Calu3 (cell line): ENCODE measurements at places on chromosomes 4 and X.

- DNase-seq: no peak
- H3K36me3 ChIP-seq: no peaks in the 10 kb centered on the region
- H3K4me1 ChIP-seq: no peaks in the 10 kb centered on the region
- H3K27ac ChIP-seq: no peak overlapping the region
Measured at GRCh38 chrX:129227366-129227765, 295.9 kb downstream of the SMARCA1 start.

DNA sequence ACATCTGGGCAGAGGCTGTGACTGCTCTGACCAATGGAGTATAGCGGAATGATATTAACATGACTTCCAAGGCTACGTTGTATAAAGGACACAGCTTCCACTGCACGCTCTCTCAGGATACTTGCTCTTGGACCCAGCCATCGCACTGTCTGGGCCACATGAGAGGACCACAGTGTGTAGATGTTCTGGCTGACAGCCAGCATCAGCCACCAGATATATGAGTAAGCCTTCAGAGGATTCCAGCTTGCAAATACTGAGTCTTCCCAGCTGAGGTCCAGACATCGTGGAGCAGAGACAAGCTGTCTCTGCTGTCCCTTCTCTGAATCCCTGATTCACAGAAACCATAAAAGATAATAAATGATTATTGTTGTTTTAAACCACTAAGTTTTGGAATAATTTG lies 146.8 kb upstream of the USP9X start:
- no peak for DNase-seq
- no peaks in the 10 kb centered on the region for H3K27me3 ChIP-seq
- no peak overlapping the region for H3K27ac ChIP-seq
- H3K4me1 ChIP-seq: peaks cover 4% of the 10 kb centered on the region
- H3K36me3 ChIP-seq: no peaks in the 10 kb centered on the region

GRCh38 chr4:131613086-131613823 lies 1535.8 kb upstream of the PCDH10 start:
- no peaks in the 10 kb centered on the region for H3K36me3 ChIP-seq
- H3K4me1 ChIP-seq: peaks cover 10% of the 10 kb centered on the region
- no peak overlapping the region for H3K4me3 ChIP-seq
- H3K27me3 ChIP-seq: no peaks in the 10 kb centered on the region
- DNase-seq: no peak
- no peak overlapping the region for H3K27ac ChIP-seq

DNA sequence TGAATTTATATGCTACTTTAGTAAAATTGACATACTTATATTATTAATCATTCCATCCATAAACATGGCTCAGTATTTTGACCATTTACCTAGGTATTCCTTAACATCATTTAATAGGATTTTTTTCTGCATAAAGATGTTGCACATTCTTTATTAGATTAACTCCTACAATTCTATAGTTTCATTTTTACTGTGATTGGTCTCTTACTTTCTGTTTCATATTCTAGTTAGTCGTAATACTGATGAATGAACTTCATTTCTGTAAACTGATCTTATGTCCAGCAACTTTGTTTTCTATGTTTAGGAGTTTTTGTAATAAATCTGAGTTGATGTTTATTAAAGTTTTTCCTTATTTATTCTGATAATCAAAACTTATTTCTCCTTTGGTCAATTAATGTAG lies 278.2 kb upstream of the CXXC4 start:
- H3K4me3 ChIP-seq: no peak overlapping the region
- no peaks in the 10 kb centered on the region for H3K4me1 ChIP-seq
- H3K27me3 ChIP-seq: no peaks in the 10 kb centered on the region
- H3K36me3 ChIP-seq: no peaks in the 10 kb centered on the region

DNA sequence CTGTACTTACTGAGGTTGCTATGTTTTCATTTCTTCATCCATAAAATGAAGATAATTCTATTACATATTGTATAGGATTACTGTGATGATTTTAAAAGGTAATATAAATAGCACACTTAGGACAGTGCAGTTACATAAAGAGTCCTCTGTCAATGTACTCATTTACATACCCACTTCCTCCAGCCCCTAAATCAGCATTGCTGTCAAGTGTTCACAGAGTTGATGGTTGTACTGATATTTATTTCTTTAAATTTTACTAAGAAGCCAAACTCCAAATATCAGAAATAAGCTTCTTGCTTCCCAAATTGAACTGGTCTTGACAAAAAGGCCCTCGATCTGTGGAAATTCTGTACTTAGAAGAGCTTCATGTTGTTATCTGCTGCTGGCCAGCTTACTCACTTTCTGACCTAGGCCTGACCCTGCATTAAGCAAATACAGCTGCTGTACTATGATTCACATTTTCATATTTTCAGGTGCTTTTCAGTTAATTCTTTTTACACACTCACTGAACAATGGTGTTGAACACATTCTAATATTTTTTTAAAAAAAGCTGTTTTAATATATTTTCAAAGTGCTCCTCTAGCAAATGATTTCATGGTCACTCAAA lies 259.6 kb downstream of the UNC5C start:
- no peak overlapping the region for H3K4me3 ChIP-seq
- DNase-seq: peak; percentile 16
- H3K4me1 ChIP-seq: peaks cover 7% of the 10 kb centered on the region

GRCh38 chr4:183557611-183558010 lies 52.8 kb downstream of the ING2 start:
- H3K27ac ChIP-seq: no peak overlapping the region
- no peaks in the 10 kb centered on the region for H3K27me3 ChIP-seq
- DNase-seq: no peak
- H3K4me3 ChIP-seq: no peak overlapping the region
- H3K4me1 ChIP-seq: no peaks in the 10 kb centered on the region

DNA sequence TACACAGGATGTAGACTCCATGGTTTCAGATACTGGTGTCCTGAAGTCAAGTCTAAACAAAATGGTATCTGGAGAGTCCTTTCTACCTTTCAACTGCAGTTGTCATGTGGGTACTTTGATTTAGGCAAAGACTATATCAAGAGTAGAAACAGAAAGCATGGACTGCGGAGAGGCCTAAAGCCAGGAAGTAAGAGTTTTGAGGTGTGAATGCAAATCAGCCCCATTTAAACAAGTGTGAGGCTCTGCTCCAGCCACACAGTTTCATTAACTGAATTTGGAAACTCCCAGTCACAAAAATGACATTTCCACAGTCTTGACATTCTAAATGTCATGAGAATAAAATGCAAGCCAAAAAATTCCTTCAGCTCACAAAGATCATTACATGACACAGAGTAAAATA lies 87.2 kb upstream of the MCF2 start:
- H3K27ac ChIP-seq: no peak overlapping the region
- H3K36me3 ChIP-seq: no peaks in the 10 kb centered on the region
- no peak for DNase-seq
- H3K4me1 ChIP-seq: no peaks in the 10 kb centered on the region
- H3K27me3 ChIP-seq: no peaks in the 10 kb centered on the region

GRCh38 chr4:125693228-125693627 lies 378.5 kb downstream of the FAT4 start:
- H3K27ac ChIP-seq: no peak overlapping the region
- no peak overlapping the region for H3K4me3 ChIP-seq
- no peaks in the 10 kb centered on the region for H3K36me3 ChIP-seq
- H3K27me3 ChIP-seq: no peaks in the 10 kb centered on the region
- H3K4me1 ChIP-seq: no peaks in the 10 kb centered on the region

GRCh38 chr4:144984241-144984640 lies 113.8 kb downstream of the ANAPC10 start:
- H3K4me3 ChIP-seq: no peak overlapping the region
- no peaks in the 10 kb centered on the region for H3K27me3 ChIP-seq
- no peaks in the 10 kb centered on the region for H3K36me3 ChIP-seq

GRCh38 chr4:89213382-89213701 lies 94.3 kb downstream of the GPRIN3 start:
- H3K4me3 ChIP-seq: no peak overlapping the region
- H3K27me3 ChIP-seq: no peaks in the 10 kb centered on the region
- no peaks in the 10 kb centered on the region for H3K36me3 ChIP-seq
- no peak overlapping the region for H3K27ac ChIP-seq
- H3K4me1 ChIP-seq: no peaks in the 10 kb centered on the region

GRCh38 chrX:139211568-139212182 lies 318.9 kb upstream of the F9 start:
- no peak overlapping the region for H3K27ac ChIP-seq
- no peaks in the 10 kb centered on the region for H3K27me3 ChIP-seq
- DNase-seq: no peak
- H3K4me3 ChIP-seq: no peak overlapping the region
- H3K4me1 ChIP-seq: no peaks in the 10 kb centered on the region

DNA sequence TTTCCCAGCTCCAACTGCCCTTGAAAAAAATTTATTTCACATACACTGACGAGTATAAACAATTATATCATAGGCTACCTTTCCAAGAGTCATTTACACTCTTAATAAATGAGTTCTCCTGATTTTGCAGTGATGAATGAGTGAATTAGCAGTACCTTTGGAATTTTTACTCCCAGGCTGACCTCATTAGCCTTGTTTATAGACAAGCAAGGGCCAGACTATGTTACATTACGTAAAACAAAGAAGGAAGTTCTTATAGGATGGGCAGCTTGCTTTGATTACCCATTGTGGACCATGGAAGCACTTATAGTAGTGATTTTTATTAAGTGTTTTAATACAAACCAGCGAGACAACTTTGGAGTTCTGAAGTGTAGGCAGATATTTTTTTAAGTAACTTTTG lies 112.9 kb upstream of the C1QTNF7 start:
- DNase-seq: no peak
- no peaks in the 10 kb centered on the region for H3K27me3 ChIP-seq
- no peak overlapping the region for H3K4me3 ChIP-seq
- no peaks in the 10 kb centered on the region for H3K4me1 ChIP-seq
- no peak overlapping the region for H3K27ac ChIP-seq

DNA sequence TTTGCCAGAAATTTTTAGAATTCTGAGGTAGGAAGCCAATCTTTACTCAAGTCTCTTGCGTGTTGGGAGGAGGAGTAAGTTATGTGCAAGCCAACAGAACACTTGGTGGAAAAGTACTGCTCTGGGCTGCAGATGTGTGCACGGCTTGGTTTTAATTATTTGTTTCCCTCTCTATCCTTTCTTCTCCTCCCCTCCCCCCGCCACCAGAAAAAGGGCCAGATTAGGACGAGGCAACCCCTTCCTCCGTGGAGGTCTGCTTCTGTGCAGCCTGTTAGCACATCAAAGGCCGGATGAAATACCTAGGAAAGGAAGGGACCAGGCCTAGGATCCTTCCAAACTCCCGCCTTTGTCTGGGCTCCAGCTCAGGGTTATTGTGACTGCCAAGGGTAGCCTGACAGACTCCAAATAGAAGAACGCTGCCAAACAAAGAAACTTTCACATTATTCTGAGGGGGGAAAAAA lies 1.0 kb upstream of the PGRMC1 start:
- peak overlapping the region; percentile 78 for H3K27ac ChIP-seq
- peaks cover 36% of the 10 kb centered on the region for H3K27me3 ChIP-seq
- DNase-seq: no peak
- H3K4me1 ChIP-seq: peaks cover 27% of the 10 kb centered on the region
- peaks cover 25% of the 10 kb centered on the region for H3K36me3 ChIP-seq

- no peaks in the 10 kb centered on the region for H3K4me1 ChIP-seq
- DNase-seq: no peak
- H3K27ac ChIP-seq: no peak overlapping the region
- no peaks in the 10 kb centered on the region for H3K27me3 ChIP-seq
Measured at GRCh38 chr4:80058740-80059139, 14.3 kb downstream of the ANTXR2 start.

DNA sequence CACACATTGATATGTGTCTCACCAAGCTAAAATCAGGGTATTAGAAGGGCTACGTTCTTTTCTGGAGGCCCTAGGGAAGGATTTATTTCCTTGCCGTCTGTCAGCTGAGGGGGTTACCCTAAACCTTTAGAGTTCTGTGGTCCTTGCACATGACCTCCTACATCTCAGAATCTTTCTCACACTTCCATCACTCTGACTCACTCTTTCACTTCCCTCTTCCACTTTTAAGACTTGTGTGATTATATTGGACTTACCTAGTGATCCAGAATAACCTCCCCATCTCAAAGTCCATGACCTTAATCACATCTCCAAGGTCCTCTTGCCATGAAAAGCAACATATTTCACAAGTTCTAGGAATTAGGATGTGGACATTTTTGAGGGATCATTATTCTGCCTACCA lies 53.6 kb upstream of the FUNDC1 start:
- no peak overlapping the region for H3K4me3 ChIP-seq
- H3K4me1 ChIP-seq: no peaks in the 10 kb centered on the region

- no peak overlapping the region for H3K4me3 ChIP-seq
- H3K27me3 ChIP-seq: no peaks in the 10 kb centered on the region
- no peaks in the 10 kb centered on the region for H3K4me1 ChIP-seq
- no peaks in the 10 kb centered on the region for H3K36me3 ChIP-seq
- H3K27ac ChIP-seq: no peak overlapping the region
- no peak for DNase-seq
Measured at GRCh38 chr4:90293320-90293719, 166.1 kb downstream of the CCSER1 start.
